A673 (cell line): ENCODE measurements at places on chromosomes 4 and X. TPM values are rescaled to one million over a fixed set of nuclear protein-coding genes. Genes with fewer than 3 reads are reported as not detected.

Gene XK
- 0.30 and 0.74 TPM in 2 replicates for total RNA-seq

DNA sequence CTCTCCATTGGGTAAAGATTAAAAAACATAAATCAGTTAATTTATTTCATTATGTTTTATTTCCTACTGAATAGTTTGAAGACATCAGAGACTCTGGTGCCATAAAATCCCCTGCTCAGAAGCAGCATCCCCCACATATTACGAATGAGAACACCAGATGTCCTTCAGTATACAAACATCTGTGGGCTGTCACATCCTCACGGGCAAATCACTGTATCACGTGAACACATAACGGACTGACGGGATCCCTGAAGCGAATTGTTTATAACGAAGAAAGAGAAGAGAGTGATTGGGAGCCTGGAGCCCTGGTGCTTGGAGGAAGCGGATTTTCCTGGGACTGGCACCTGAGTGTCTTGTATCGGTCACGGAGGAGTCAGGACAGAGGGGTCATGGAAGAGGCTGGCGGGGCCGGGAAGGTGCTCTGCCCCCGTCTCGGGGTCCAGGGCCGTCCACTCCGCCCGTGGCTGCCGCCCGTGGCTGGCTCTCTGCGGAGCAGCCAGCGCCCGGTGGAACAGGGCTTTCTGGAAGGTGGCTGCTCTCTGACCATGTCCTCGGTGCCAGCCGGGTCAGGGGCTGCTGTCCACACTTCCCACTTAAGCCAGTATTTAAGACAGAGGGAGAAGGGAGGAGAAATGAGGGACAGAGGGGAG, 452.7 kb upstream of the FAT1 start:
- DNase-seq: no peak

DNA sequence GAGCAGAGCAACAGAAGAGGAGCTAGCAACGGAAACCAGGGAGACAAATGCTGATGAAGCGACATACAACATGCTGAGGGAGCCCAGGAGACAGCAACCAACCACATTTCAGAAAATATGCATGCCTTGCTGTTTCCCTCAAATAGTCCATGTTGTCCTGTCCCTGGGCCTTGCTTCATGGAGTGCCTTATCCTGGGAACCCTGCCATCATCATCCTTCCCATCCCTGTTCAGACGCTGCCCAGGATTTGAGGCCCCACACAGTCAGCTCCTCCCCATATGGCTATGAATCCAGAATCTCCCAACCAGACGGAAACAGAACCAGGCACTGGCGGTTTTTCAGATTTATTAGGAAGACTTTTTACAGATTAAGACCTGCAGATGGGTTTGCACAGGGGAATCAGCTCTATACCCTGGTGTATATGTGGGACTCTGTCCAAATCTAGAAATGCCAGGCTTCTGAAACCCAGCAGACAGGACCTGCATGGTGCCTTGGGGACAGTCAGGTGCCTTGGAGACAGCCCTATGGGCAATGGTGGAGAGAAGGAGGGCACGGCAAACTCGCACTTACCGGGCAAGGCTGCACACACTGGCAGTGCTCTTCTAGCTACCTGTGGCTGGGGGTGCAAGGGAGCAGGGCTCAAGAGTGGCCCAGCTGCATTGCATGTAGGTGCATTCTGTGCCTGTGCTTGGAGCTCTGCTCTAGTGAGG, 199.7 kb upstream of the MAMLD1 start:
- DNase-seq: no peak

- DNase-seq: no peak
Observed at GRCh38 chr4:182141061-182141460, 102.1 kb upstream of the TENM3 start.

Gene SLITRK2
- total RNA-seq: not detected in 2 replicates

Gene TXK
- total RNA-seq: 1.4 and 2.0 TPM in 2 replicates

Gene FDCSP
- not detected in 2 replicates for total RNA-seq

- peak; percentile 8 for DNase-seq
Observed at GRCh38 chrX:55709735-55710134, 7.8 kb upstream of the RRAGB start.

DNA sequence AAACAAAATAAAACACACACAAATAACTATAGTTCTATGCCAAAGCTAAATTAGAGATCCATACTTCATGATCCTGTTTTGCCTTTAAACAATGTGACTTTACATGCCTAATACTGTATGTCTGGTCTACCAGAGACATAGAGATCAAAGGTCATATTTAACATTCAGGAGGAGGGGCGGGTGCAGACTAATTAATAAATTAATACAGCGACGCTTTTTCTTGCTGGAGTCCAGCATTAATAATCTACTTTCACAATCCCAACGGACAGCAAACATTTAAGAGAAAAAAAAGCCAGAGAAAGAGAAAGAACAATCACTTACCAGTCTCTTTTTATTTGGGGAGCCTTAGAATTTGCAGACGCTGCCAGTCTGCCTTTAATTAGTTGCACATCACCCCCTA, 509 bp downstream of the CXXC4 start:
- no peak for DNase-seq

DNA sequence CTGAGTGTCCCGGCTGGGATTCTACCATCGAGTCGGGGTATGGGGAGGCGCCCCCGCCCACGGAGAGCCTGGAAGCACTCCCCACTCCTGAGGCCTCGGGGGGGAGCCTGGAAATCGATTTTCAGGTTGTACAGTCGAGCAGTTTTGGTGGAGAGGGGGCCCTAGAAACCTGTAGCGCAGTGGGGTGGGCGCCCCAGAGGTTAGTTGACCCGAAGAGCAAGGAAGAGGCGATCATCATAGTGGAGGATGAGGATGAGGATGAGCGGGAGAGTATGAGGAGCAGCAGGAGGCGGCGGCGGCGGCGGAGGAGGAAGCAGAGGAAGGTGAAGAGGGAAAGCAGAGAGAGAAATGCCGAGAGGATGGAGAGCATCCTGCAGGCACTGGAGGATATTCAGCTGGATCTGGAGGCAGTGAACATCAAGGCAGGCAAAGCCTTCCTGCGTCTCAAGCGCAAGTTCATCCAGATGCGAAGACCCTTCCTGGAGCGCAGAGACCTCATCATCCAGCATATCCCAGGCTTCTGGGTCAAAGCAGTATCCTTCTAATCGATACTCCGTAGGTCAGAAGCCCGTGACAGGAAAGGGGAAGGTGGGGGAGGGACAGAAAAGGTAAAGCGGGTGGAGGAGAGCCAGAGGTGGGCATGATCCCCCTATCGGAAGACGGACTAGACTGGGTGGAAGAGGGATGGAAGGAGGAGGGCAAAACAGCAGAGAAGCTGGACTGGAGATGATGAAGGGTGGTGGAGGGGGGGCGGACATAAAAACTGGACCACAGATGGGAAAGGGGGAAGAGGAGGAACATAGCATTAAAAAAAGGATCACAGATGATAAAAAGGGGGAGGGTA, 828 bp downstream of the TSPYL2 start:
- no peak for DNase-seq

Gene DOCK11
- total RNA-seq: 2.1 and 2.2 TPM in 2 replicates

Gene MAGEA12
- not detected in 2 replicates for total RNA-seq

DNA sequence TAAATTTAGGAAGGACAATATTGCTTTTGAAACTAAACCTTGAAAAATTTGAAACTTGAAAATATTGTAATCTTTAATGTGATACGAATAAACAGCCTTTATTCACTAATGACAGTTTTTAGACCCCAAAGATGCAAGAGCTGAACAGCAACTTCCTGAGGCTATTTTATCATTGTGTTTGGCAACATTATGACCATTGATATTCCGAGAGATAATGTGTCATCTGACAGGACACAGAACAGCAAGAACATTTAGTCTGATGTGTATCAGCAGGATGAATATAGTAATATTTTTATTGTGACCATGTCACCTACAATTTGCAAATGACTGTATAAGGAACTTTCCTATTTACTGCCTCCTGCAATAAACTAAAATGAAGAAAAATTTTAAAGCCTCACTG, 316.0 kb downstream of the ADAM29 start:
- DNase-seq: no peak

Gene USP17L26
- total RNA-seq: not detected in 2 replicates

Gene SPANXD
- not detected in 2 replicates for total RNA-seq

DNA sequence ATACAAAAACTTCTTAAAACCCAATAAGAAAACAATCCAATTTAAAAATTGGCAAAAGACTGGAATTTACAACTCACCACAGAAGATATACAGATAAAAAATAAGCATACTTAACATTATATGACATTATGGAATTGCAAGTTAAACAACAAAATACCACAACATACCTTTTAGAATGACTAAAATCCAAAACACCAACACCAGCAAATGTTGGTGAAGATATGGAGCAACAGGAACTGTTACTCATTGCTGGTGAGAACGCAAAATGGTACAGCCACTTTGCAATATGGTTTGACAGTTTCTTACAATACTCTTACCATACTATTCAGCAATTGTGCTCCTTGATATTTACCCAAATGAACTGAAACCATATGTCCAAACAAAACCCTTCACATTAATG, 112.4 kb downstream of the ADGRL3 start:
- no peak for DNase-seq

Gene NR0B1
- total RNA-seq: 54.5 and 69.6 TPM in 2 replicates

- DNase-seq: no peak
Observed at GRCh38 chr4:53614591-53614990, 23.3 kb upstream of the LNX1 start.

GRCh38 chr4:173449380-173449717, 50.4 kb upstream of the SCRG1 start:
- no peak for DNase-seq

Gene CCSER1
- not detected in 2 replicates for total RNA-seq

Gene MEPE
- total RNA-seq: not detected in 2 replicates

DNA sequence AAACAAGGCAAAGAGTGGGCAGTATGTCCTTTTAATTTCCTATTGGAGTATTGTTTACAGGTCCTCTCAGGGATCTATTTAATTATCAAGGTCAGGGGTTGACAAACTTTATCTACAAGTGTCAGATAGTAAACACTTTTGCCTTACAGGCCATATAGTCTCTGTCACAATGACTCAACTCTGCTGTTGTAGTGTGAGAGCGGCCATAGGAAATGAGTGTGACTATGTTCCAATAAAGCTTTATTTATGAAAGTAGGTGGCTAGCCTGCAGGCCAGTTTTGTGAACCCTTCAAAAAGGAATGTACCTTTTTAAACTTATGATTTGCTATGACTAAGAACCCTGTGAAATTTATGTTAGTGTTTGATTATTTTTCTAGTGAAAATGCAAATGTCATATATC, 156.1 kb downstream of the GPAT3 start:
- no peak for DNase-seq

GRCh38 chr4:87185146-87185870, 35.1 kb downstream of the KLHL8 start:
- no peak for DNase-seq

GRCh38 chr4:121370729-121371325, 10.0 kb downstream of the QRFPR start:
- DNase-seq: peak; percentile 62

DNA sequence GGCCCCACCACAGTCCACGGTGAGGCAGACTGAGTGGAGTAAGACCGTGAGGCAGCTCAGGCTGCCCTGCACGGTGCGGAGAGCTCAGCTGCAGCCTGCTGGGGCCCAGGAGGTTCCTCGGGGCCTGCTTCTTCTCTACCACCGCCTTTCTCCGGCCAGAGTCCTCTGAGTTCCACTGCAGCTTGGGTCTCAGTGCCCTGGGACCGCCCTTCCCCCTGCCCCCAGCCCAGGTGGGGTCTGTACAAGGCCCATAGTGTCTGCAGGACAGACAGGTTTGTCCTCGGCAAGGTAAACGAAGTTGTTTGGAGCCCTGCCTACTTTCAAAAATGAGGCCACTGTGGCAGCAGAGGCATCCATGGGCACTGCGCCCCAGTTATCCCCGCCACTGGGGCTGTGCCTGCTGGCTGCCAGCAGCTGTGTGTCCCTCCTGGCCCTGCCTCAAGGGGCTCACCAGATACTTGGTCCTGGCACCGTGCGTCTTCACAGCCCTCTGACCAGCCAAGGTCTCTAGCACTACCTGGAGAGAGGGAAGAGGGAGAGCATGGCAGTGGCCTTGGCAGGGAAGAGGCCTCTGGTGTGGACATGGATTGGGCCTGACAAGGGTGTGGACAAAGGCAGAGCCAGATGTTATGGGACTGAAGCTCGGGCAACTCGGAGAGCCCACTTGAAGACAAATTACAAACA, 4.0 kb downstream of the IRAK1 start:
- no peak for DNase-seq

Gene CXXC4
- 1.8 and 2.2 TPM in 2 replicates for total RNA-seq

DNA sequence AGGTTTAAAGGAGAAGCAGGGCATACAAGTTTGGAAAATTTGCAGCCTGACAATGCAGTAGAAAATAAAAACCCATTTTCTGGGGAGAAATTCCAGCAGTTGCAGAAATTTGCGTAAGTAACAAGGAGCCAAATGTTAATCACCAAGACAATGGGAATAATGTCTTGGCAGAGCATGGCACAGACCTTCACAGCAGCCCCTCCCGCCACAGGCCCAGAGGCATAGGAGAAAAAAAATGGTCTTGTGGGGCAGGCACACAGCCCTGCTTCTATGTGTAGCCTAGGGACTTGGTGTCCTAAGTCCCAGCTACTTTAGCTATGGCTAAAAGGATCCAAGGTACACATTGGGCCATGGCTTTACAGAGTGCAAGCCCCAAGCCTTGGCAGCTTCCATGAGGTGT, 65.7 kb downstream of the SPOCK3 start:
- no peak for DNase-seq

DNA sequence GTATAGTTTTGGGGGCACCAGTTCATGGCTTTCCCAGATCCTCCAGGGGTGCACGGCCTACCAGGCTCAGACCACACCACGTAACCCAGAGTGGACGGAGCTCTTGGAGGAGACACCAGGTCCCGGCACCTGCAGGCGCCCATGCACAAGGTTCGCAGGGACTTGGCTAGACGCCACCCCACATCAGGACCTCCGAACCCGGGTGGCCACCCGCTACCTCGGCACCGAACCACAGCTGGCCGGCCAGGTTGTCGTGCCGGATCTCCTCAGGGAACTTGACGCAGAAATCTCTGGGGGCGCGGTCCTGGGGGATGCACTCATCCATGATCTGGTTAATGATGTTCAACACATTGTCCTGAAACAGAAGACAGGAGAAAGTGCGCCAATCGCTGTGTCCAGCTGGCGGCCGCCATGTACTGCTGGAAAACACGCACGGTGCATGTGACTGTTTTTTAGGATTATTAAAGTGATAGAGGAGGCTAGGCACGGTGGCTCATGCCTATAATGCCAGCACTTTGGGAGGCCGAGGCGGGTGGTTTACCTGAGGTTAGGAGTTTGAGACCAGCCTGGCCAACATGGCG, 77.1 kb downstream of the ZFYVE28 start:
- no peak for DNase-seq

Gene RBPJ
- total RNA-seq: 59.8 and 65.3 TPM in 2 replicates

- DNase-seq: no peak
Observed at GRCh38 chr4:181507938-181508337, 735.3 kb upstream of the TENM3 start.
